ENCODE measurements at places on chromosomes 5 and 9.

DNA sequence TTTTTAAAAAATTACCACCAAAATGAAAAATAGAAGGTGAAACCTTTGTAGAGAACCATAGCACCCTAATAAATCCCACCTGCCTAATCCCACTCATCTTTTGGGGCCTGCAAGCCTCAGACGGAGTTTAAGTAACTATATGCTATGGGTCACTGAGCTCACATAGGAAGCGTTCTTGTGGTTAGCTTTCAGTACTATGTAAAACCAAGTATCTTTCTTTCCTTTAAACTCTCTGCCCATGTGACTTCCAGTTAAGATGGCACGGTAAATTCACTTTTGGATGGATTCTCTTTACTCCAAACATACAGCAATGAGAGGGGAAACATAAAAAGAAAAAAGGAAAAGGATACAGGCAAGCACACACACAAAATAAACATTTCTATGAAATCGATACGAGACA lies 50.9 kb downstream of the FANCC start:
- DNase-seq: no peak

- DNase-seq: no peak
Measured at GRCh38 chr5:106254784-106255183, 1416.0 kb downstream of the EFNA5 start.

DNA sequence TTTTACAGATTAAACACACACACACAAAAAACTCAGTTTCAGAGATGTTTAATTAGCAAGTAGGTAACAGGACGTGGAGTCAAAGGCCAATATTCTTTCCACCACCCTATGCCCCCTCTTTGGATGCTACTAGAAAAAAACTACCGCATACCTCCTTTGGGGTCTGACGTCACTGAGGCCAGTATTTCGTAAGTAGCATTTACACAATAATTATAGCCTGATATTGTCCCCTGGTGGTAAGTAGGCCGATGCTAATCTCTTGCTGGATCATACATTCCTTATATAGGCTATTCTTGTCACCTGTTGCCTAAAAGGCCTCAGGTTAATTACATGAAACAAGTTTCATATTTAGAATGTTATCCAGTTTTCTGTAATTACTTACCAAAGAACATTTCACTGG lies 21.0 kb upstream of the SMARCA2 start:
- DNase-seq: no peak

DNA sequence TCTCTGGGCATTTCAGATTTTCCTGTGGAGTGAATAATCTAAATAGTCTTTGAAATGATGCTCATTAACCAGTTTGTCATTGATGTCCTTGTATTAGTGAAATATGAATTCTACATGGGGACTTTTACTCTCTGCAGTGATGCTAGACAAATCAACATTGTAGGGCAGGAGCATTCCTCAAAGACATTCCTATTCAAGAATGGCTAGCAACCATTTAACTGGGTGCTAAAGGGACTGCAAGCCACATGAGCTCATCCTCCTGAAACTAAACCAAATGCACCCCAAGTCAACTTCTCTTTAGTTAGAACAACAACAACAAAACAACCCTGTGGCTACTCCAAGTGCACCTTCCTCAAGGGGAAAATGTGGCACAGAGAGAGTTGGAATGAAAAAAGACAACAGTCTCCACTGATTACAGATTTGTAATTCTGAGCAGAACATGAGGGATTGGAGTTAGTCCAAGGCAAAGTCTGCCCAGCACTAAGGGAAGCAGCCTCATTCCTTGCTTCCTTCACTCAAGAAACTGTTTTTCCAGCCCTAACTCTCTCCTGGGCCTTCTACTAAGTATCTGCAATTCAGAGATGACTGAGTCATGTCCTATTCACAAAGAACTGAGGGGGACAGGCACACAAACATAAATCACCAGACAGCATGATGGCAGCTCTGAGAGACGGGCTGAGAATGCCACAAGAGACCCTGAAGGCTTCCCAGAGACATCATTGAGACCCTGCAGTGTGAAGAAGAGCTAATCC lies 82.0 kb upstream of the WWC1 start:
- DNase-seq: no peak

DNA sequence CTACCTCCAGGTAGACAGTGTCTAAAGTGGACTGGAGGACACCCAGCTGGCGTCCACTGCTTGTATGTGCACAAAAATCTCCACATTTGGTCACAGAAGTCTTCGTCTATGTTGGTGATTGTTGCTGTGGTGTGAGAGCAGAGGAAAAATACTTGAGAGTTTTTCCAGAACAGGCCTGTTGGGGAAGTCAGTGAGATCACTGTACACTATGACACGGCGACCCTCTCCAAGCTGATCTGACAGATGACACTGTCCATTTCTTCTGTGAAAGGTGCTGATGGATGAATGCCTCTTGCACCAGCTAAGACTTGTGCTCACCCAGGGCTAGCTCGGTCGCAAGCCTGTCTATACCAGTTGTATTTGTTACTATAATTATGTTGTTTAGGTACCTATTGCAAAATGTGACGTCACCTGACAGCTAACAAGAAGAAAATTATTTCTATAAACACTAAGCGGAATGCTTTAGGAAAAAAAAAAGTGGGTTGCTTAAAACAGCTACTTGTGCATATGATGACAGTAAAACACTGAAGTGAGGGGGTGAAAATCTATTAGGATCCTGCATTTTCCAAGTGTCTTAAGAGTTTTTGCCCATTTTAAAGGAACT lies 142.3 kb downstream of the ROR2 start:
- DNase-seq: no peak

GRCh38 chr5:130871346-130872086 lies 293.5 kb downstream of the HINT1 start:
- DNase-seq: no peak

- peak; percentile 2 for DNase-seq
Measured at GRCh38 chr5:157994906-157995519, 136.1 kb upstream of the CLINT1 start.
